ENCODE measurements at places on chromosomes 5 and 9.

GRCh38 chr5:122772446-122772845, 2.4 kb upstream of the SNX2 start:
- no peak for DNase-seq

DNA sequence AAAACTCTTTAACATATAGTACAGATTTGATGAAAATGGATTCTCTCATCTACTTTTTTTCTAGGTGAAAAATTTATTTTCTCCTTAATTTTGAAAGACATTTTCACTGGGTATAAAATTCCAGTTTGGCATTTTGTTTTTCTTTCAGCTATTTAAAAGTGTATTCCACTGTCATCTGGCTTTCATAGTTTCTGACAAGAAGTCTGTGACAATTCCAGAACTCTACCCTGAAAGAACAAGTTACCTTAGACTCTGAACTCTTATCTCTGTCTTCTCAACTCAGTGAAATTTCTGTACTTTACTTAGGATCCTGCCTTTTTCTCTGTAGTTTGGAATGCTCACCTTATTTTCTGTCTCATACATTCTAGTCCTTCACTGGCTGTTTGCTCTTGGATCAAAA, 161.7 kb downstream of the RANBP17 start:
- no peak for DNase-seq

- no peak for DNase-seq
Measured at GRCh38 chr9:124309667-124310084, 51.9 kb downstream of the NEK6 start.

DNA sequence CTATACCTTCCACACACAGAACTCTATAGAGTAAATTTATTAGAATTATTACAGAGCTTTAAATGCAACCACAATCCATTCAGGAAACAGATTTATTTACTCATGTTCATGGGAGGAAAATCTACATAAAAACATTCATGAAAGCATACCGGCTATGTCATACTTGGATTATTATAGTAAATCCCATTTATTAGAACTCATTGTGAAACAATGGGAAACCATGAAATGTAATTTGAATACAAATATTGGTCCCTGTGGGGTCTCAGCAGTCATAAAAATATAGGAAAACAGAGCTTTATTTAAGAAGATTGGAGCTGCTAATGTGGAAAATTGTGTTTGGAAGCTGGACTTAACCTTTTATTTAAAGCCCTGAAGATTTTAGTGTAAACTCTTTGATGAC, 80.7 kb downstream of the HAPLN1 start:
- no peak for DNase-seq

DNA sequence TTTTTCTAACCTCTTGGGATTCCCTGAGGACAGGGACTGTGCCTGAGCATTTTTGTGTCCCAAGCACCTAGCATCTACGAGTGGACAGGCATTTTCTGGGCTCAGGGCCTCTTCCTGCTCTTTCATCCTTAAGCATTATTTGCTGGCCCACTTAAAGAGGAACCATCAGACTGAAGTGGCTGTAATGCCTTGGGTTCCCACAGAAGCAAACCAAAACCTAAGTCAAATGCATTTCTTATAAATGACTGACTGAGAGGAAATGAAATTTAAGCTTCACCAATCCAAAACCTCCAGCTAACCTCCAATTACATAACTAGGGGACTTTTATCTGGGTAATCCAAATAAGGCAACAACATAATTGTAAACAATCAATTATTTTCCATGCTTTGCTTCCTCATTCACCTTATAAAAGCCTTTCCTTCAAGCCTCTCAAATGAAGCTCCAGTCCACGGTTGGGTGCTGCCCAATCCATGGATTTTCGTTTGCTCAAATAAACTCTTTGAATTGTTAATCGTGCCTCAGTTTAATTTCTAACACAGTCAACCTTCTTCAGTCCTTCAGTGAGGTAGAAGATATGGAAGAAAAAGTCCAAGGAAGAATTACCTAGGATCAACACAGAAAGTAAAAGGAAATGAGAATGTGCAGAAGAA, 25.3 kb upstream of the SLC31A2 start:
- no peak for DNase-seq

DNA sequence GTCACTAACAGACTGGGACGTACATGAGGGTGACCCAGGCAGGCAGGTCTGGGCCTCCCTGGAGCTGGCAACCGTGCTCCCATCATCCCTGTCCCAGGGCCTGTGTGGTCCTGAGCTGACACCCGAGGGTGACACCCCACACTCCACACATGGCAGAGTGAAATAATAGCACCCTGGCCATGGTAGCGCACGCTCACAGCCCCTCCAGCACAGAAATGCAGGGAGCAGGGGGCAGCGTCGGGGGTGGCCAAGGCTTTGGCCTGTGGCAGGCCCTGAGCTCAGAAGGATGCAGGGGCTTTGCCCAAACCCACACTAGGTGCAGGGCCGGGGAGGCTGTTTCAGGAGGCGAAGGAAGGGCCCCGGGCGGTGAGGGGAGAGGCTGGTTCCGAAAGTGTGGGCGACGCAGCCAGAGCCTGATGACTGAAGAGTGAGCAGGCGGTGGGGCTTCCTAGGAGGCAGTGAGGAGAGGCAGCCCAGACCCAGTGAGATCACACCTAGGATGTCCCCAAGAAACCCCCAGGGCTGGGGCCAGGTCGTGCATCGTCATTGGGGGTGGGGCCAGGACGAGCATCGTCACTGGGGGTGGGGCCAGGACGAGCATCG, 12.9 kb downstream of the OR2V2 start:
- peak; percentile 49 for DNase-seq

DNA sequence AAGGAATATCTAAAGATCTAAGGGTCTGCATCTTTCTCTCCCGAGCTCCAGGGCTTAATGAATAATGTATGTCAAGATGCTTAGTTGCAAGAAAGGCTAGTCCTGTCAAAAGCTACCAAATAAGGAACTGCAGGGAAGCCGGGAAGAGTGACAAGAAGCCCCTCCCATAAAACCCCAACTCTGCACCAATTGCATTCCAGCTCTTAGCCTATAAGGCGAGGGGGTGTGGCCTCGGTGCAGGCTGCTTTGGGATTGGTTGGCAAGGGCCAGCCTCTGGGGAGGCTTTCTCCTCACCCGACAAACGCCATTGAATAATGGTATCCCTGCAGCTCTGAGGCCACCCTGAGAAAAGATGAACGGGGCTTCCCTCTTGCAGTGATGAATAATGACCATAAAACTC, 416.9 kb downstream of the RAB3C start:
- DNase-seq = no peak

GRCh38 chr5:1864896-1865440, 17.8 kb downstream of the IRX4 start:
- DNase-seq = no peak

DNA sequence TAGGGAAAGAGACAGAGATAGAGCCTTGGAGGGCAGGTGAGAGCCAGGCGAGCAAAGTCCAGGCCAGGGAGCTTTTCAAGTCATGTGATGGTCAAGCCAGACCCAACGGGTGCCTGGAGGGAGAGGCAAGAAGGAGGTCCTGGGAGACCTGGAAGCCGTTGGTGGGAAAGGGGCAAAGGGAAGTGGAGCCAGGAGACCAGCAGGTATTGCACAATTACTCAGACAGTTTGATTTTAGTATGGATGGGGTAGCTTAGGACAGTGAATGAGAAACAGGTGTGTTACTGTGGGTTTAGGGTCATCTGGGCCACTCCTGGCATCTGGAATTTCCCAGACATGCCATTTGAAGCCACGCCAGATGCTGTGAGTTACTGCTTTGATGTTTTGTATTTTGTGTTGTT, 5.1 kb downstream of the SECISBP2 start:
- DNase-seq = no peak

GRCh38 chr5:38745836-38746732, 99.7 kb upstream of the OSMR start:
- no peak for DNase-seq

DNA sequence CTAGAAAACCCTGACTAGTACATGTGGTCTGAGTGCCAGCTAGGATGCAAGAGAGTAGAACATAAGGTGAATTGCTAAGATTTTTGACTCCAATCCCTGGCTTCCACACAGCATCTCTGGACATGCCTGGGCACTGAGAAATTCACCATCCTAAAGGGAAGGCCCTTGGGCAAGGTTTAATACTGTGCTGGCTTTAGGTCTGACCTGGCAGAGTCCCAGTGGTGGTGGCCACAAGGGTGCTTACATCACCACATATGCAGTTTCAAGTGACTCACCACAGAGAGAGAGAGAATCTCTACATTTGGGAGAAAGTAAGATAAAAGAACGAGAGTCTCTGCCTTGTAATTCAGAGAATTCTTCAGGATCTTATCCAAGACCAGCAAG, 661.6 kb upstream of the C9orf72 start:
- DNase-seq = no peak

DNA sequence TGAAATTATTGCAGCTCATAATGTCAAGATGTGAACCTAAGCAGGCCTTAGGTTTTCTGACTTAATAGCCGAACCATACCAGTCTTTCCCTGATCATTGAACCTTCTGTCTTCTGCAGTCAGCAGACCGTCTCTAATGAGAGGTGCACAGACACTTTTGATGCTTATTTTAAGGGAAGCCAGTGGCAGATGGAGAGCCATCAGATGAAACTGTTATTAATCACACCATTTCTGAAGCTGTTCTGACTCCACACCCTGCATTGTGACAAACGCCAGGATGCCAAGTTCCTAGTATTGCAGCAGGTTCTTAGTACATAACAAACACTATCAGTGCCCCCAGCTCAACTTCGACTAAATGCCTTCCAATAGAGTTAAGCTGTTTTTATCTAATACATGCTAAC, 43.0 kb downstream of the PIK3R1 start:
- DNase-seq = no peak

GRCh38 chr9:38226491-38226951, 157.5 kb upstream of the SHB start:
- DNase-seq = no peak

DNA sequence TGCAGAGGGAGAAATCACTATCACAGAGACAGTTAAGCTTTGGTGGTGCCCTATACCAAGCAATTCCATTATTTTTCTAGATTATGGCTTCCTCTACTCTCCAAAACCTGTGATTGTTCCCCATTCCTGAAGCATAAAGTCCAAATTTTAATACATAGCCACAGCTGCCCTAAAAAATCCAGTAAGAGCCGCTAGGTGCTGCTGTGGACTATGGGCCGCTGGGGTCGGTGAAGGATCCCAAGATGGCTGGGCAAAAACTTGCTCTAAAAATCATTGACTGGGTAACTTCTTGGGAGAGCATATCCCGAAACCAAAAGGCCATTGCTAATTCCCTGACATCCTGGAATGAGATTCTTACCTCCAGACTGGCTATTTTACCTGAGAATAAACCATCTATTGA, 245.3 kb downstream of the NFIB start:
- no peak for DNase-seq

GRCh38 chr5:122315521-122315920, 3.5 kb downstream of the SNCAIP start:
- no peak for DNase-seq

DNA sequence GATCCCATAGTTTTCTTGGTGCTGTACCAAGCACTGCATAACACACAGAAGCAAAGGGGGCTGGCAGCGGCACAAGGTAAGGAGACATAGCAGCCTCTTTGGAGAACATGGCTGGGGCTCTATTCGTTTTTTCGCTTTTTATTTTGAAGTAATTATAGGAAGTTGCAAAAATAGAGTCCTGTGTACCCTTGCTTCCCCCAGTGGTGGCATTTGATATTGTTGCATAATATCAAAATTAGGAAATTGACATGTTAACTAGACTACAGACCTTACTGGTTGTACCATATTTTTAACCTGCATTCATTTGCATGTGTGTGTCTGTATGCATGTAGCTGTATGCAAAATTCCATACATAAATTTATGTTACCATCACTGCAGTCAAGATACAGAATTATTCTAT, 6.6 kb upstream of the UBQLN1 start:
- DNase-seq = peak; percentile 6

- no peak for DNase-seq
Measured at GRCh38 chr5:58149746-58150145, 310.1 kb downstream of the PLK2 start.

GRCh38 chr5:91499943-91500531, 116.9 kb upstream of the ARRDC3 start:
- DNase-seq = peak; percentile 52

GRCh38 chr9:122102156-122102555, 9.0 kb upstream of the TTLL11 start:
- DNase-seq = no peak

DNA sequence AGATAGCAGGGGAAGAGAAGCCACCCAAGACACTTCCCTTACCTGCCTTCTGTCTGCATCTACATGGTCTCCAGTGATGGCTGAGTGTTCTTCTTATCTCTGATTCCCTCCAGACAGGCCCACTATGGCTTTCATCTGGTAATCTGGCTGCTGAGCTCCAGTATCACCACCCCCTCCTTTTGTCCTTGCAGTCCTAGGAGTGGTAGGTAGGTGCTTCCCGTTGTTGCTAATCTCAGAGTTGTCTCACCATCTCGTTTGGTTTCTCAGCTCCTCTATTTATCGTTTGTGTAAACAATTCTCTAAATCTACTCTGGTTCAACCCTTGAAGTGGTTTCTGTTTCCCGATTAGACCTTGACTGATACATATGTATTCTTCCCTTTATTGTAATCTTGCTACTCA, 243.8 kb upstream of the RFX3 start:
- no peak for DNase-seq

- DNase-seq = no peak
Measured at GRCh38 chr9:21904371-21904770, 89.8 kb downstream of the CDKN2A start.

Data from activated CD4-positive, alpha-beta T cell treated with anti-CD3 and anti-CD28 coated beads, Interleukin-2, amount 50 U/mL, for 16 hours (primary cell).